Gastrocnemius medialis (tissue), 4 donors: ENCODE measurements at places on chromosomes 13 and 19.
A peak's percentile ranks its signal among the peaks of the same experiment; 100 is the strongest.

- H3K4me3 ChIP-seq = peak overlapping the region; percentile 91
- H3K36me3 ChIP-seq = no peaks in the 10 kb centered on the region
- peaks cover 20% of the 10 kb centered on the region for H3K4me1 ChIP-seq
- no peaks in the 10 kb centered on the region for H3K27me3 ChIP-seq
- H3K27ac ChIP-seq = peak overlapping the region; percentile 90
Measured at GRCh38 chr13:41961466-41961760, 504 bp upstream of the VWA8 start.

DNA sequence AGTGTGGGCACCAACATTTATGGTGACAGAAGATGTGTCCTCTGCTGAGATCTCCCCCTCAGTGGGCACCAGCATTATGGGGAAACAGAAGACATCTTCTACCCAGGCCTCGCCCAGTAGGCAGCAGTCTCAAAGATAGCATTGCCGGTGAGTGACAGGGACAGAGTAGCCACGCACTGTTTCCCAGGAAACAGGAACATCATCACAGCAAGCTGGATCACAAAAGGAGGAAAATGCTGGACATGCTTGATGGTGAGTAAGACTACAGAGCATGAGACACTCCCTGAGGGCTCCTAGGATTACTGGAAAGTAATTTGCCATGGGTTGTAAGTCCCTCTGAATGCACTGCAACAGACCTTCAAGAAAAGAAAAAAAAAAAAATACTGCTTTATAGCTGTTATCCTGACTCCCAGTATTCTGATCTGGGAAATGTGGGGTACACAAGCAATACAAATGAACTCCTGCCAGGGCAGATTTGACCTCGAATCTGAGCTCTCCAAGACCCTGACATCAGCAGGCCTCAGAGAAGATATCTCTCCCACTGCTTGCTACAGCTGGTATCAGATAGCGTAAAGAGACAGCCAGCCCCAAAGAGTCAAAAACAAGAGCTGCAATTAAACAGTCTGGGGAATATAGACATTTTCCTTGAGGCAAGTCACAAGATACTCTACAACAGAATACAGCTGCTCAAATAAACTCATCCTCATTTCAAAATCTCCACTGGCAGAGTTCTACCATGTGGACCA, 180.4 kb downstream of the RBM26 start:
- H3K4me3 ChIP-seq = no peak overlapping the region
- no peak overlapping the region for H3K27ac ChIP-seq
- H3K4me1 ChIP-seq = no peaks in the 10 kb centered on the region
- no peak for DNase-seq
- no peaks in the 10 kb centered on the region for H3K36me3 ChIP-seq

DNA sequence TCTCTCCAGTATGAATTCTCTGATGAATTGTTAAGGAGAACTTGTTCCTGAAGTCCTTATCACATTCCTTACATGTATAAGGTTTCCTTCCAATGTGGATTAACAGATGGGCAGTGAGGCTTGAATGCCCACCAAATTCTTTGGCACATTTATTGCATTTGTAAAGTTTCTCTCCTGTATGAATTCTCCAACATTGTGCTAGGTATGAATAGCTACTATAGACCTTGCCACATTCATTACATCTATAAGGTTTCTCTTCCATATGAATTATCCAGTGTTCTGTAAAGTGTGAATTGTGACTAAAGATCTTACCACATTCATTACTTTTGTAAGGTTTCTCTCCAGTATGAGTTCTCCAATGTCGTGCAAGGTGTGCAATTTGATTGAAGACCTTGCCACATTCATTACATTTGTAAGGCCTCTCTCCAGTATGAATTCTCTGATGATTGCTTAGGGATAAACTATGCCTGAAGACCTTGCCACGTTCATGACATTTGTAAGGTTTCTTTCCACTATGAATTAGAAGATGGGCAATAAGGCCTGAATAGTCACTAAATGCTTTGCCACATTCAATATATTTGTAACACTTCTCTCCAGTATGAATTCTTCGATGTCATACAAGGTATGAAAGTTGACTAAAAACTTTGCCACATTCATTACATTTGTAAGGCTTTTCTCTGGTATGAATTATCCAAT, 20.4 kb downstream of the ZNF578 start:
- peaks cover 6% of the 10 kb centered on the region for H3K36me3 ChIP-seq
- H3K27ac ChIP-seq = no peak overlapping the region
- no peaks in the 10 kb centered on the region for H3K4me1 ChIP-seq
- no peaks in the 10 kb centered on the region for H3K27me3 ChIP-seq
- H3K4me3 ChIP-seq = no peak overlapping the region

- no peak for DNase-seq
- no peaks in the 10 kb centered on the region for H3K4me1 ChIP-seq
- no peak overlapping the region for H3K4me3 ChIP-seq
- no peaks in the 10 kb centered on the region for H3K27me3 ChIP-seq
- no peaks in the 10 kb centered on the region for H3K36me3 ChIP-seq
Measured at GRCh38 chr19:33424181-33424580, 50.7 kb downstream of the CEBPG start.

GRCh38 chr19:4979211-4979807, 10.4 kb downstream of the KDM4B start:
- H3K27me3 ChIP-seq = no peaks in the 10 kb centered on the region
- H3K4me1 ChIP-seq = peaks cover 68% of the 10 kb centered on the region
- peak; percentile 81 for DNase-seq
- no peaks in the 10 kb centered on the region for H3K36me3 ChIP-seq

DNA sequence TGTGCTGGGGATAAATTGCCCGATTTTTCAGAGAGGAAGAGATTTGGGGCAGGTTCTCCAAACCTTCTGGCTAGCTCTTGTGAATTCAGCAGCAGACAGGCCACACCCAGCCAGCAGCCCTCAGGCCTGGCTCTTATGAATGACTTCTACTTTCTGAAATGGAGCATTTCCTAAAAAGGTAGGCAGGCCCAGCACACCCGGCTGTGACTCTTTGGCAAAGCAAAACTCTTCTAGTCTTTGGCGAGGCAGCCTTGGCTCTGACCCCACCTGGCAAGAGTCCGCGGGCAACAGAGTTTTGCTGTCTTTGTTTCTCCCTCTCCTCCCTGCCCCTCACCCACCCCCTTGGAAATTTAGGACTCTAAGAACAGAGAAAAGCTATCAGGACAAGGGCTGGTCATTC, 221.2 kb downstream of the ZNF536 start:
- H3K36me3 ChIP-seq = no peaks in the 10 kb centered on the region
- no peak for DNase-seq
- no peaks in the 10 kb centered on the region for H3K27me3 ChIP-seq
- no peak overlapping the region for H3K4me3 ChIP-seq

GRCh38 chr19:5470264-5470671, 15.1 kb downstream of the ZNRF4 start:
- H3K27ac ChIP-seq = no peak overlapping the region
- H3K27me3 ChIP-seq = peaks cover 7% of the 10 kb centered on the region
- DNase-seq = no peak

DNA sequence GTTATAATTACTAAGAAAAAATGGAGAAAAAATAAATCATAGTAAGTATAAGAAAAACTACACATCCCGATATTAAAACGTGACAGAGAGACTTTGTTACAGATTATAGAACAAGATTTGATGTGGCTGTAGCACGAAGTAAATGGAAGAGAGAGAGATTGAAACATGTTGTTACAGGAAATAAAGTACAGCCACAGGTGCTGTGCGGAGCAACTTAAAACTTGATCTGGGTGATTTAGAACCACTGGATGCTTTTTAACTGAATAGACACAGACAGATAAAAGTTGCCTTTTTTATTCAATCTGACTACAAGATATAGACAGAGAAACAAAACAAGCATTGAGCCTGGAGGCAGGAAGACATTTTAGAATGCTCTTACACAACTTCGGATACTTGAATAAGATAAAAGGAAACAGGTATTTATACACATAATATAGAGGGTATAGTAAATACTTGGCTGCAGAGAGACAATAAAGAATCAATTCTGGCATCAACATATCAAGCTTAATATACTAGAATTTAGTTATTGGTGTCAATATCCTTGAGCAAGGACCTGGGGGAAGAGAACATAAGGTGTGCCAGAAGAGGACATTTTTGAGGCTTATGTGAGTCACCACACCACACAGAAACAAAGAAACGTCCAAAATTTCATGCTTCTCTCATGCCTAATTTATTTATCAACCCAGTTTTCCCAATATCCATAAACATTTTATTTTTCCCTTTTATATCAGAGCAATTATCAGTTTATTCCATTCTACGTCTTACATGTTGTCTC, 548.5 kb downstream of the SLITRK1 start:
- H3K27me3 ChIP-seq = no peaks in the 10 kb centered on the region
- DNase-seq = no peak
- no peak overlapping the region for H3K27ac ChIP-seq
- H3K4me1 ChIP-seq = no peaks in the 10 kb centered on the region
- no peaks in the 10 kb centered on the region for H3K36me3 ChIP-seq
- no peak overlapping the region for H3K4me3 ChIP-seq

DNA sequence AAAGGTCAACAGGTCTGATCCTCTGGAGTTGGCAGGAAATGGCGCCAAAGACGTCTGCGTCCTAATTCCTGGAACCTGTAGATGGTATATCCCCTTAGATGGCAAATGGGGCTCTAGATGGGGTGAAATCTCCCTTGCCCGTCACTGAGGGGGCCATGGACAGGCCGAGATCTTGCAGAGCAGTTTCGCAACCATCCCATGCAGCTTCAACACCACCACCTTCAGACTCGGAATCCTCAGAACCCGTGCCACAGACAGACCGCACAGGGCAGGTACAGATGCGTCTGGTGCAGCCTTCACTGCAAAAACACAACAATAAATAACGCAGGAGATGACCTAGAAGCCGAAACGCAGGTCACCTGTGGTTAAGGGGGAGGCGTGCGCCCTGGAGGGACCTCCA, 17.7 kb downstream of the REXO1 start:
- H3K27me3 ChIP-seq = no peaks in the 10 kb centered on the region
- H3K4me1 ChIP-seq = no peaks in the 10 kb centered on the region
- H3K27ac ChIP-seq = no peak overlapping the region
- H3K36me3 ChIP-seq = no peaks in the 10 kb centered on the region
- no peak overlapping the region for H3K4me3 ChIP-seq

GRCh38 chr19:18939922-18940768, 872 bp downstream of the HOMER3 start:
- peaks cover 23% of the 10 kb centered on the region for H3K36me3 ChIP-seq
- no peaks in the 10 kb centered on the region for H3K27me3 ChIP-seq
- H3K4me1 ChIP-seq = peaks cover 18% of the 10 kb centered on the region
- peak overlapping the region; percentile 67 for H3K4me3 ChIP-seq
- H3K27ac ChIP-seq = peak overlapping the region; percentile 98
- peak; percentile 93 for DNase-seq

DNA sequence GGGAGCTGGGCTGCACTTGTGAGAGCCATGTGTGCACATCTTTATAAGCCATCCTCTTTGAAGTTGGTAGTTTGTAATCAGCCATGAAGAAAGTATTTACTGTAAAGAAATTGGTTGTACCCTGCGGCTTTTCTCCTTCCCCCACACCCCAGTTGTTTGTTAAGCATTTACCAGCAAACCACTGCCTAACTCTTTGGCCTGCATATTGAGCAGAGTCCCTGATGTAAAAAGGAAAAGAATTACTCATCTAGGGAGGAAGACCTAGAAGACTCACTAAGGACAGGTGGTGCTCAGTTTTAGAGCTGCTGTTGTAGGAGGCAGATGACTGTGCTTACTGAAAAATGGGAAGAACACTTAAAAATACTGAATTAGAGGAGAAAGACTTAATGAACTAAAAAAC, 245.3 kb downstream of the PCCA start:
- H3K27me3 ChIP-seq = no peaks in the 10 kb centered on the region
- H3K4me1 ChIP-seq = no peaks in the 10 kb centered on the region
- no peaks in the 10 kb centered on the region for H3K36me3 ChIP-seq
- no peak overlapping the region for H3K27ac ChIP-seq
- no peak for DNase-seq
- H3K4me3 ChIP-seq = no peak overlapping the region

GRCh38 chr19:7526059-7526929, 3.9 kb downstream of the MCOLN1 start:
- no peak overlapping the region for H3K4me3 ChIP-seq
- no peaks in the 10 kb centered on the region for H3K36me3 ChIP-seq
- DNase-seq = no peak
- no peak overlapping the region for H3K27ac ChIP-seq
- no peaks in the 10 kb centered on the region for H3K27me3 ChIP-seq

DNA sequence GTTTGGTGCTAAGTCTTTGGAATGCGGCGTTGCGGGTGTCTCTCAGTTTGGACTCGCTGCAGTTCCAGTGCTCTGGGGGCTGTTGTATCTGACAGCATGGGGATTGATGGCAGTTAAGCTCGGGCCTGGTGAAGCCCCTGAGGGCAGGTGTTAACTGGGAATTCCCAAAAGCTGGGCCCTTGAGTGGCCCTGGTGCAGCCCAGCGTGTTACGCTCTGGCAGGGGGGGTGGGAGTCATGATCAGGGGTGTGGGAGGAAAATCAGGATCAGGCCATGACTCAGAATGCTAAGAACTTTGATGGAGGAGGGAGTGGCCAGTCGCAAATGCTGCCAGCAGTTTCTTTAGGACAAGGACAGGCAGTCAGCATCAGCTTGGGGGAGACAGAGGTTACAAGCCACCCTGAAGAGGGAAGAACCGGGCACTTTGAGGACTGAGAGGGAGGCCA, 19.6 kb downstream of the AP2A1 start:
- no peaks in the 10 kb centered on the region for H3K27me3 ChIP-seq
- no peak overlapping the region for H3K27ac ChIP-seq
- no peak for DNase-seq
- H3K36me3 ChIP-seq = no peaks in the 10 kb centered on the region
- no peaks in the 10 kb centered on the region for H3K4me1 ChIP-seq
- H3K4me3 ChIP-seq = no peak overlapping the region

DNA sequence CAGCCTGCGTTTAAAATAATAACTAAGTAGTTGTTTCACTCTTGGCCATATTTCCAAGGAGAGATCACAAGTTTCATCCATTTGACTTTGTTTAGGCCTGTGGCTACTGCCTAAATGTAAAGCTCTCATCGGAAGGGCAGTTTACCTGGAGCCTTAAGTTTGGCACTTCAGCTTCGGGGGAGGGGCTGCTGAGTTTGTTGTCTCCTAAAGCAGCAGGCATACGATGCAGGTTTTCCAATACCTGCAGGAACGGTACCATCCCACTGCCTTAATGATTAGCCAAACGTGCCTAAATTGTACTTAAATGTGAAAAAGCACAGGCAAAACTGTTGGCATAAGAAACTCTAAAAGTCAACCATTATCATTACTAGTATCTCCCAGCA, 63.1 kb downstream of the CRYL1 start:
- H3K36me3 ChIP-seq = no peaks in the 10 kb centered on the region
- H3K4me3 ChIP-seq = no peak overlapping the region
- no peak overlapping the region for H3K27ac ChIP-seq
- no peaks in the 10 kb centered on the region for H3K27me3 ChIP-seq
